ENCODE measurements at places on chromosomes 6 and 20. TPM values are rescaled to one million over a fixed set of nuclear protein-coding genes. Genes with fewer than 3 reads are reported as not detected.

GRCh38 chr20:32972181-32973076 lies 31.8 kb downstream of the SUN5 start:
- DNase-seq: peak; percentile 57

DNA sequence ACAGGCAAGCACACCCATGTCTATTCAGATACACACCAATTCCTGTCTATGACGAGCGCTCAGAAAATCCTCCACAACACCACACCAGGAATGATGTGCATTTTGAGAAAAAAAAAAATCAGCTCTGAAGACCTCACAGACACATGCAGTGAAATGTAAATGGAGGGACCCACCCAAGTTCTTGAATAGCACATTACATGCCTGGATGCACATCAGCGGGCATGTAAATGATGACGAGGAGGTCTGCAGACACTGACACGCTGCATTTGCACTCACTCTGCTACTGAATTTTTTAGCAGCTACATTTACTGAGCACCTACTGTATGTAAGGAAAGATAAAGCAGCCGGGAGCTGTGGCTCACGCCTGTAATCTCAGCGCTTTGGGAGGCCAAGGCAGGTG lies 14.7 kb downstream of the NRSN2 start:
- DNase-seq: no peak

The ARMC12 gene
- 0.89 TPM for total RNA-seq

The HCRTR2 gene
- not detected for total RNA-seq

- DNase-seq: no peak
Observed at GRCh38 chr20:5550733-5551529, 199.3 kb upstream of the SHLD1 start.

GRCh38 chr6:95846652-95847051 lies 169.1 kb upstream of the FUT9 start:
- DNase-seq: no peak

GRCh38 chr6:12014027-12014872 lies 2.1 kb downstream of the HIVEP1 start:
- DNase-seq: no peak

The TNFRSF6B gene
- total RNA-seq: not detected

The FAM83C gene
- total RNA-seq: not detected

DNA sequence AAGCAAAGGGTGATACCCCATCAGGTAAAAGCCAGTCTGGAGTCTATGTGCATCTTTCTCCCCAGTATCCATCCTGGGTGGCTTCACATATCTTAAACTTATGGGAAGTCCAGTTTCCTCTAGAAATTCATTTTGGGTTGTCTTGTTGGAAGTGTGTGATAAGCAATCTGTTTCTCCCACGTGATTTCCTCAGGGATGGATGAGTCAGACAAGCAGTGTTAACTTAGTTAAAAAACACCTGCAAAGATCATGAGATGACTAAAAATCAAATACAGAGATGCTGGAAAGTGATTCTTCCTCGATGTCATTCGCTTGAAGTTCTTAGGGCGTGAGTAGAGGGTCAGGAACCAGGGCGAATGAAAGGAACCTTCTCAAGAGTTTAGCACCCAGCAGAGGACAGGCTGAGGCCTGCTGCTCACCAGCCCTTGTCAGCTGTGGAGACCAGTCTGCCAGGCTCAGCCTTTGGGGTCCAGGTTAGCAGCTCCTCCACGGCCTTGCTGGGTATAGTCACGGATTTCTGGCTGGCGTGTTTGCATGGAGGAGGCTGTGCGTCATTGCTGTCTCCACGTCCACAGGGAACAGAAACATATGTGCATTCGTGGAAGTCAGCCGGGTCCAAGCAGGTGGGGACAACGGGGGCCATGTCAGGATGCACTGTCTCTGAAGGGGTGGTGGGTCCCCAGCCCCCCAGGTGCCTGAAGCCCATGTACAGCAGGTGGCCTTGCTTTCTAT lies 2.8 kb upstream of the PNPLA1 start:
- no peak for DNase-seq

The VSX1 gene
- total RNA-seq: not detected

DNA sequence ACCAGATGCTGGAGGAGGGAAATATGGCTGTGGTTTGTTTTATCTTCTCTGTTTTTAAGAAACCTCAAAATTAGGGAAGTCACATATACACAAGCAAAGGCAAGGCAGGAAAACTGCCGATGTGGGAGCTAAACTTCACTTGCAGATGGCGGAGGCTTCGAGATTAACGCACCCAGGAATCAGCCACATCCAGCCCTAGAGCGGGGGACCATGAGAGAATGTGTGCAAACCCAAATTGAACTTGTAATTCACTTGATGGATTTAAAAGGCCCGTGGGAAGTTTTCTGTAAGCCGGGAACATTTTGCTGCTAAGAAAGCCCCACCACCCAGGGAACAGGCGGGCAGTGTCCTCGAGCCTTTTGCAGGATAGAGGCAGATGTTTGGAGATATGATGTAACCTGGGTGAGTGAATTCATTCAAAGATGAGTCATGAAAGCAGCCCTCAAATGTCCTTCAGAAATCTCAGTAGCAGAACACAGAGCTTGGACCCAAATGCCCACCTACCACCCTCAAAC lies 39.9 kb downstream of the PREX1 start:
- DNase-seq: peak; percentile 18

The AIF1 gene
- 2.0 TPM for total RNA-seq

GRCh38 chr6:161244725-161245124 lies 29.1 kb downstream of the AGPAT4 start:
- no peak for DNase-seq

- DNase-seq: no peak
Observed at GRCh38 chr6:138031417-138031816, 75.8 kb downstream of the PERP start.

DNA sequence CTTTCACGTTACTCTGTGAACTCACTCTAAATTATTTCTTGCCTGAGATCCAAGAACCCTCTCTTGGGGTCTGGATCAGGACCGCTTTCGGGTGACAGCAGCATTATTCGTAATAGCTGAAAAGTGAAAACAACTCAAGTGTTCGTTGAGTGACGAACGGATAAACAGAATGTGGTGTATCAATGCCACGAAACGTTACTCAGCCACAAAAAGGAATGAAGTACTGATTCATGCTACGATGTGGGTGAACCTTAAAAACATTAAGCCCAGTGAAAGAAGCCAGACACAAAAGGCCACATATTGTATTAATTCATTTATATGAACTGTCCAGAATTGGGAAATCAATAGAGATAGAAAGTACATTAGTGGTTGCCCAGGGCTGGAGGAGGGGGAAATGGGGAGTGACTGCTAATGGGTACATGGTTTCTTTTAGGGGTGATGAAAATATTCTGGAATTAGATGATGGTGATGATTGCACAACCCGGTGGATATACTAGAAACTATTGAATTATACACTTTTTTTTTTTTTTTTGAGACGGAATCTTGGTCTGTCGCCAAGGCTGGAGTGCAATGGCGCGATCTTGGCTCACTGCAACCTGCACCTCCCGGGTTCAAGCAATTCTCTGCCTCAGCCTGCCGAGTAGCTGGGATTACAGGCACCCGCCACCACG lies 8.4 kb downstream of the PTGIS start:
- no peak for DNase-seq

- no peak for DNase-seq
Observed at GRCh38 chr6:112298021-112298745, 43.8 kb upstream of the LAMA4 start.

DNA sequence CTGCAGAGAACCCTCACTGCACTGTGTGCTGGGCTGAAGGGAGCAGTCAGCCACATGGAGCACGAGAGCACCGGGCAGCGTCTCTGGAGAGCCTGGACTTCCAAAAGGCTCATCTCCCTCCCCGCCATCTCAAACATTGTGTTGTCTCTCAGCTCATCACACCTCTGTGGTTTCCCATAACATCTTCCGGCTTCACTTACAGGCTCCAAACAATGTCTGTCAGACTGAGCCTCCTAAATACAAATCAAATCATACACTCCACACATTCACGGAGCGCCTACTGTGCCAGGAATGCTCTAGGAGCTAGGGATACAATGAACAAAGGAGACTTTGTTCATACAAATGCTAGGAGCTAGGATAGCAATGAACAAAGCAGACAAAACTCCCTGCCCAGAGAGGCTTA lies 398.0 kb downstream of the RNGTT start:
- no peak for DNase-seq

The HMGCLL1 gene
- total RNA-seq: not detected

GRCh38 chr6:32945108-32945760 lies 4.4 kb upstream of the HLA-DMB start:
- no peak for DNase-seq

- DNase-seq: no peak
Observed at GRCh38 chr20:64237316-64237715, 18.2 kb upstream of the PCMTD2 start.

GRCh38 chr6:27495386-27496135 lies 22.7 kb upstream of the ZNF184 start:
- no peak for DNase-seq

The ADGRB3 gene
- not detected for total RNA-seq

DNA sequence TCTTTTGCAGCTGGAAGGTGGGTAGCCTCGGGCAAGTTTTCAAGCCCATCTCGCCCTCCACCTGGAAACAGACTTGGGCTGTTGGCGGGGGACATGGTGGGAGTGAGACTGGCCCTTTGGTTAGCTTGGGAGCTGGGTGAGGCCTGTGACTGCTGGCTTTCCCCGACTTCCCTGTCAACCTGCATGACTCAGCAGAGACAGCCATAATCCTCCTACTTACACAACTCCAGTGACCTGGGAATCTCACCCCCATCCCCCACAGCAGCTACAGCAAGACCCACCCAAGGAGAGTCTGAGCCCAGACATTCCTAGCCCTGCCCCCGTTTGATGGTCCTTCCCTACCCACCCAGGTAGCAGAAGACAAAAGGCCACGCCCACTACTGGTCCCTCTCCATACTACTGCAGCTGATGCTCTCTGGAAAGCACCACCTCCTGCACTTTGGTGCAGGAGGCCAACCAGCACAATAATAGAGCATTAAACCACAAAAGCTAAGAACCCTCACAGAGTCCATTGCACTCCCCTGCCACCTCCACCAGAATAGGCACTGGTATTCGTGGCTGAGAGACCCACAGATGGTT lies 188.4 kb downstream of the TRDN start:
- DNase-seq: no peak

- DNase-seq: no peak
Observed at GRCh38 chr6:72522735-72523141, 99.1 kb upstream of the KCNQ5 start.

The HDGFL1 gene
- total RNA-seq: not detected

DNA sequence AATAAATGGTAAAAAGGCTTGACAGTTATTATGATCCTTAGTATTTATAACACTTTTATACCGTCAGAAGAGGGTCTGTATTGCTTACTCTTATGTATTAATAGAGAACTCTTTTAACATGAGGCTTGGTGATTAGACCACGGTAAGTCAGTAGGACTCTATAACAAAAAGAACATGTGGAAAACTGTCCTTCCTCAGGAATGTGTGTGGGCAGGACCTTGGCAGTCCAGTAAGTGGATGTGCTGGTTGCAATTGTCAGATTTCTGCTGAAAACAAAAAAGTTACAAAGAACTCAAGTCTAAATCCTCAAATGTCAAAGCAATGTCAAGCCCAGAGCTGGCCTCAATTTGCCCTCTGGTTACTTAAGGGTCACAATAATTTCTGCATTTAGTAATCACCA lies 81.1 kb downstream of the PLCG1 start:
- no peak for DNase-seq

The OR2B6 gene
- total RNA-seq: not detected

GRCh38 chr20:38293491-38294065 lies 10.4 kb upstream of the BPI start:
- no peak for DNase-seq

DNA sequence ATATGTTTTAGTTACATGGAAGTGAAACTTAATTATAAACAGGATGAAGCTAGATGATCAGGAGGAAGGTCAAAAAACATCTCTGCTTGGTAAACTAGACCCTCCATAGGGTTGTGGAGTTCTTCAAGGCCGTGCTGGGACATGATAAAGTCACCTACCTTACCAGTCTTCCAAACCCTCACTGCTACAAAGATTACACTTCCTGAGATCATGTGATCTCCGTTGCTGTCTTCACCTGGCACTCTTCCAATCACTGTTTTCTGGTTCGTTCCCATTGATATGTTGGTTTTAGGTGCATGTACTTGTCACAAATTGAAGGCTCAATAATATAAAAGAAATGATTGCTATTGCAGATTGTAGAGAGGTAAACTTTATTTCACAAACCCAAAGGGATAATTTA lies 161.5 kb upstream of the MAN1A1 start:
- no peak for DNase-seq

- no peak for DNase-seq
Observed at GRCh38 chr6:114707081-114707620, 364.3 kb upstream of the HS3ST5 start.

- DNase-seq: no peak
Observed at GRCh38 chr6:66328200-66328599, 621.2 kb upstream of the EYS start.

GRCh38 chr20:13392391-13392790 lies 171.3 kb downstream of the ISM1 start:
- no peak for DNase-seq

Data from activated B cell treated with CpG ODN at 0.5 μM for 24 hours (primary cell).